Erythroblast (primary cell): ENCODE measurements at places on chromosomes 13 and 19.

GRCh38 chr19:55044286-55044685, 6.2 kb upstream of the GP6 start:
- DNase-seq, result no peak

DNA sequence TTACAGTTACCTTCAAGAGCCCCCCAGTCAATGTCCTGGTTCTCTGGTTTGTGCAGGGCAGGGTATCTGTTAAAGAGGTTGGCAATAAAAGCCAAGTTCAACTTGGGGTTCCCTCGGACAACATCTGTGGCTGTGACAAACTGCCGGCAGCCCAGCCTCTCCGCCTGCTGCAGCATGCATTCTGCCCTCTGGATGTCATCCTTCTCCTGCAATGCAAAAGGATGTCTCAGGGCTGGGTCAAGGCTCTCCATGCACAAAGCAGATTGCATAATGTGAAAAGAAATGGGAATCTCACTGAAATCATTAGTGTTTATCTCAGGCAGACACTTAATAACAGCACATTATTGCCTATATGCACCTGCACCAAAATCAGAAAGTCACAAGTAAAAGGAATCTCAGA, 35.1 kb downstream of the LCP1 start:
- no peak for DNase-seq

DNA sequence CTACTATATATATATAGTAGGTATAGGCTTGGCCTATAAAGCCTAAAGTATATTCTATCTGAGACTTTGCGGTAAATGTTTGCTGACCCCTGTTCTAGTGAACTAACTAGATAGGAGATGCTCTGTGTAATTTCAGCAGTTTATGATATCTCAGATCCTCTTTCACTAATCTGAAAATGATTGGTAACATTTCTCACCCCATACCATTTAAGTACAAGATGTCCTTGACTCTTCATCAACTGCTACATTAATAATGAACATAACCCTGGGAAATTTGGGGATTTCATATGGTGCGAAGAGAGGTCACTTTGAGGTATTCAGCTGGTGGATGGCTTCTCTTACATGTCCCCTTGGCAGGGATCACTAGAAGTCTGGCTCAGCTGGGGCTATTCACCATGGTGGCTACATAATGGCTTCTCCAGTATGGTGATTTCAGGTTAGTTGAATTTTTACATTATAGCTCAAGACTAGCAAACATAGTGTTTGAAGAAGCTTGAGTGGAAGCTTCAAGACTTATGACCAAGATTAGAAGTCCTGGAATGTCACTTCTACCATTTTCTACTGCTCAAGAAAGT, 103.6 kb upstream of the MYCBP2 start:
- no peak for DNase-seq

DNA sequence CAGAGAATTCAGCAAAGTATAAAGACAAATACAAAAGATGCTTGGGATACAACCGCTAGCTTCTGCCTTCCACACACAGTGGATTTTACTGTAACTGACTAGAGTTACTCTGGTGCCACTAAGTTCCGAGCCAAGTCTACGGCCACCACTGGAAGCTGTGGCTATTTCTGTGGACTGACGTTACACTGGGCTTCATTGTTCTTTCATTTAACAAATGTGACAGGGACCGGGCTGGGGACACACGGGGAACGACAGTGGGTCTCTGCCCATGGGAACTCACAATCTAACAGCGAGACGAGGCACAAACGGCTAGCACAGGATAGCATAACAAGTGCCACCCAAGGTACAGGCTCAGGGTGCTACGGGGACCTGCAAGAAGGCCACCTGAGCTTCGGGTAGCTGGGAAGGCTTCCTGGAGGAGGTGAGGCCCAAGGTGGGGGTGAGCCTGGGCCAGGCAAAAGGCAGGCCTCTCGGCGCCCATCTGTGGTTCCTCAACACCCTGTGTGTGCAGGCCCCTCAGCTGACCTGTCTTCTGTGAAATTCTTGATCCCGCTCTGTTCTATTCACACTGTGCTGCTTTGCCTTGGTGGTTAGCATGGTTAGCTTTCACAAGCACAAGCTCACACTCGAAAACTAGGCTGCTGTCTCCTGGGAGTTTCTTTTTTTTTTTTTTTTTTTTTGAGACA, 10.3 kb upstream of the IL4I1 start:
- DNase-seq, result no peak

DNA sequence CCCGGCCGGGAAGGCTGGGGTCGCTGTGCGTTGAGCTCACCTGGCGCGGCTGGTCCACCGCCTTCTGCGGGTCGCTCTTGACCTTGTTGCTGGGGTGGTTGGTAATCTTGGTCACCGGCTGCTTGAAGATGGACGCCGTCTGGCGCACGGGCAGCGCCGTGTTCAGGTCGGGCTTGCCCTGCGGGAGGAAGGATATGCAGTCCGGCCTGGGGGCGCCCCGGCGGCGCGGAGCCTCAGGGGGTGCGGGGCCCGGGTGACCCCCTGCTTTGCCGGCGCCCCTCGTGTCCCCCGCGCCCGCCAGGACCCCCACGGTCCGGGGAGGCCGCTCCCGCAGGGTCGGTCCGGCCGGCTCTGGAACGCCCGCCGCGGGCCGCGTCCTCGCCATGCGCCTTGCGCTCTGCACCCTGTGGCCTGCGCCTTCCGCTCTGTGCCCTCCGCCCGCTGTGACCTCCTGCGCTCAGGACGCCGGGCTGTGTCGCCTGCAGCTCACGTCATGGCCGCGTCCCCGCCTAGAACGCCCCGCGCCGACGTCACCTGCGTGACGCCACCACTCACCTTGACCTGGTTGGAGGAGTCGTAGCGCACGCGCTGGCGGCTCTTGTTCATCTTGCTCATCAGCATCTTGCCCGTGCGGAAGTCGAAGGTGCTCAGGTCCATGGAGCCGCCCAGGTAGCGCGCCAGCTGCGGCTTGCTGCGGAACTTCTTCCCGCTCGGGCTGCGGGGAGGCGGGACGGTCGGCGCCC, 8.0 kb downstream of the MBD3 start:
- no peak for DNase-seq

DNA sequence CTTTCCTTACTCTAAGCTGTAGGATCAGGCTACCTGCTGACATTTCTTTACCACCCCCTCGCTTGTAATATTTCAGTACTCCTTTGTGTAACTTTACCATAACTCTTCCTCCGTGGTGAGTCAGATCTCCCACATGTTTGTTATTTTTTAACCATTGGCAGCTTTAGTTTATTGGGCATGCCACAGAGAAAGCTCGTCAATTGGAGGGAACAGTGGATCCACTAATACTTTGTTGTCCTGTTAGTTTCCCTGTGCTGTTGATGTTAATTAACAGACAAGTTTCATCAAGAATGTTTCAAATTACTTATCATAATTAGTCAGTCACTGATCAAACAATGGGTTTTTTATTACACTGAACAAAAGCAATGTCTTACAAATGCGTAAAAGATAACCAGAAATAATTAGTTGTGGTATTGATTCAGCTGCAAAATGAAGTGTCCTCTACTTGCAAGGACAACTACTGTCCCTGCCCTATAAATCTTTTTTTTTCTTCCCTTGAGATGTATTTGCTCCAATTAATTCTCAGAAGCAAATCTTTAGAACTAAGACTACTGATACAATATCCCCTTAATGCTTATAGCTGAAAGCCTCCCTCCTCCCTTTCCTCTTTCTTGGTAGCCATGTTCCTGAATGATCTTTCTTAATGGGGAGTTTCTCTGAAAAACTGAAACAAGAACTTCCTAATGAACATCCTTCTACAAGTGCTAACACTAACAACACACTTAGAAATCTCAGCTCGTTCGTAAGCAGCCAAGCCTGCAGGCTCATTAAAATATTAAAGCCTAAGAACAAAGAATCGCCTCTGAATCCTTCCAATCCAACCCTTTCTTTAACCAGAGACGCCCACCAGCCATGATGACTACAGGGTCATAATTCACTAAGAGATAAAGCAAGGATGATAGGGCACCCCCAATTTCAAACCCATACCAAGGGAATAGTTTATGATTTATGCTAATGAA, 22.2 kb downstream of the EFNB2 start:
- no peak for DNase-seq

DNA sequence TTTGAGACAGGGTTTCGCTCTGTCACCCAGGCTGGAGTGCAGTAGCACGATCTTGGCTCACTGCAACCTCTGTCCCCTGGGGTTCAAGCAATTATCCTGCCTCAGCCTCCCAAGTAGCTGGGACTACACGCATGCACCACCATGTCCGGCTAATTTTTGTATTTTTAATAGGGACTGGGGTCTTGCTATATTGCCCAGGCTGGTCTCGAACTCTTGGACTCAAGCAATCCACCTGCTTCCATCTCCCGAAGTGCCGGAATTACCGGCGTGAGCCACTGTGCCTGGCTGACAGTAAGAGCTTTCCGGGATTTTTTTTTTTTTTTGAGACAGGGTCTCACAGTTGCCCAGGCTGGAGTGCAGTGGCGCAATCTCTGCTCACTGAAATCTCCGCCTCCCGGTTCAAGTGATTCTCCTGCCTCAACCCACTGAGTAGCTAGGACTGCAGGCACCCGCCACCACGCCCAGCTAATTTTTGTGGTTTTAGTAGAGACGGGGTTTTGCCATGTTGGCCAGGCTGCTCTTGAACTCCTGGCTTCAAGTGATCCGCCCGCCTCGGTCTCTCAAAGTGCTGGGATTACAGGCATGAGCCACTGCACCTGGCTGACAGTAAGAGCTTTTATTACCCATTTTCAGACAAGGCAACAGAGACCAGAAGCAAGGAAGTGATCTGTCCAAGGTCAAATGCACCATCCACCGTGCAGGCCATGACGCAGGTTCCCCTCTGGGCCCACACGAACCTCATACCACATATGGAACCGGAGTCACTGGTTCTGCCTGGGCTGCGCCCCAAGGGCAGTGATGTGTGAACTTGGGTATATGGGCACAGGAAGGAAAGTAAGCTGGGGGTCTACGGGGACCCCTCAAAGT, 21.0 kb downstream of the RFX1 start:
- DNase-seq, result no peak

- no peak for DNase-seq
Observed at GRCh38 chr13:31009166-31009565, 76.7 kb downstream of the TEX26 start.

DNA sequence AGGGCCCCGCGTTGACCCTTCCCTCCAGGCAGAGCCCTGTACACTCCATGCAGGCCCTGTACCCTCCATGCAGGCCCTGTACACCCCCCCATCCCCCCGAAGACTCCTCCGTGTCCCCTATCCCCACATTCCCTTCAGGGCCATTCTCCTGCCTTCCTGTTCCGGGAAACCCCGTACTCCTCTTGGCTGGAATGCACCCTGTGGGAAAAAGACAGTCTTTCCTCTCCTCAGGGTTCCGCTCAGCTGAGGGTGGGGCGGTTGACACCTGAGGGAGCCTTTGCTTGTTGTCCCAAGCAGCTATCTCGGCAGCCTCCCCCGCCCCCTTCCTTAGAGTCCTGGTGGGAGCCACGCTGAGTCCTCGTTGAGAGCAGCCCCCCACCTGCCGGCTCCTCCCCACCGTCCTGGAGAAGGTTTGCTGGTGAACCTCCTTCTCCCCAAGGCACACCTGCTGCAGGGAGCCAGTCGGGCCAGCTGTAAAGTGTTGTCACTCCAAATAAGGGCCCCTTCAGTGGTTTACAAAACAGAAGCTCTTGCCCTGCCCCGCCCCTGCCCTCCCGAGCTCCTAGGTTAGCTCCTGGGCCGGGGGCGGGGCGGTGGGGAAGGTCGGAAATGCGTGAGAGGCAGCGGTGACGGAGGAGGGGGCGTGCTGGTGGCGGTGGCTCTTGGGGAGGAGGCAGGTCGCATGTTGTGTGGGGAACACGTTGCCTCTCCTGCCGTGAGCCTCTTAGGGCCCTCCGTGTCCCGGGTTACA, 1.5 kb downstream of the GNA11 start:
- DNase-seq, result no peak

GRCh38 chr13:87677496-87678371, 6.6 kb downstream of the SLITRK5 start:
- DNase-seq, result no peak

GRCh38 chr13:26075498-26075897, 23.7 kb upstream of the SHISA2 start:
- DNase-seq, result no peak

GRCh38 chr13:93577105-93577504, 350.5 kb downstream of the GPC6 start:
- DNase-seq, result no peak

GRCh38 chr13:46315491-46316075, 71.5 kb downstream of the RUBCNL start:
- peak; percentile 29 for DNase-seq

DNA sequence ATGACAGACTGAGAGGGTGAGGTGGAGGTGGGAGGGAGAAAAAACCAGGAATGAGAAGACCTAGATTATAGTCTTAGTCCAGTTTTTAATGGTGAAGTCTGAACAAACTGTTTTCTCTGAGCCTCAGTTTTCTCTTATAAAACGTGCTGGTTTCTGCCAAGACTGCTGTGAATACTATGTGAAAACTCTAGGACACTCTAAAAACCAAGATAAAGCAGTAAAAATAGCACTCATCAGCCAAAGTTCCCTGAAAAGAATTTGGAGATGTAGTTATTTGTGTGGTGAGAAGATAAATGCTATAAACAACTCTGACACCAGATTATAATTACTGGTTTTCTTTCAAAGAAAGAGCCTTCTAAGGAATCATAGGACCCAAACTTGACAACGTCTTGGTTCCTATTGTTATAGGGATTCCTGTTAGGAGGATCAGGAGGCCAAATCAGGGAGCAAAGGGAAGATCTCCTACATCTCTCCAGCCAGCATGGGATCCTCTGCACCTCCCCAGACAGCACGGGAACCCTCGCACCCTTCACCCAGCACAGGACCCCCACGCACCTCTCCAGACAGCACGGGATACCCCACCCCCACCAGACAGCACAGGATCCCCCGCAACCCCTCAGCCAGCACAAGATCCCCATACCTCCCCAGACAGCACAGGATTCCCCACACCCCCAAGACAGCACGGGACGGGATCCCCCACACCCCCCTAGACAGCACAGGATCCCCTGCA, 130.2 kb downstream of the MIPEP start:
- DNase-seq, result no peak

- DNase-seq, result no peak
Observed at GRCh38 chr19:18310118-18310909, 12.6 kb downstream of the LSM4 start.

DNA sequence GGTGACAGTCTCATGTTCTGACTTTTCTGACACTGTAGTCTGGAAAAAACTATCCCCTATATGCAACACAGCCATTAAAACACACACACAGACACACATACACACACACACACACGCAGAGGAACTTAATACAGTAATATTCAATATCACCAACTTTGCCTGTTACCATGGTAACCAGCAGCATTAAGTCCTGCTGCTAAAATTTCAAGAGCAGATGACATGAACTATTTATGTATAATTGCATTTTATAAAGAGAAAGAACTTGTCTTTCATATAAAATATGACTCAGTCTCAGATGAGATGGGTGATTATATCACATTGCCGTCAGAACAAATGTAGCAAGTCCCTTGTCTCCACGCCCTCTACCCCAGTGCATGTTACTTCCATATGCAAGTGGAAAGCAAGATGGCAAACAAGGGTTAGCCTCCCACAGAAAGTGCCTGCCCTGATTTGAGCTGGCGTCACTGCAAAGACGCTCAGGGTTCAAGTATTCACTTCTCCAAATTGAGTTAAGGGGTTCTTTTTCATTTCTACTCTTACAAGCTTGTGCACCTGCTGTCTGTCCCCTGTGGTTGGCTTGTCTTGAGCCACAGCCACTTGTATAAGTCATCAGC, 576.8 kb downstream of the UQCRFS1 start:
- DNase-seq, result no peak
